Cardiac septum (tissue), 1 donor: ENCODE measurements at places on chromosomes 4 and X. TPM values are rescaled to one million over a fixed set of nuclear protein-coding genes. Genes with fewer than 3 reads are reported as not detected.

- no peak for DNase-seq
Measured at GRCh38 chr4:78799551-78800495, 23.7 kb downstream of the BMP2K start.

DNA sequence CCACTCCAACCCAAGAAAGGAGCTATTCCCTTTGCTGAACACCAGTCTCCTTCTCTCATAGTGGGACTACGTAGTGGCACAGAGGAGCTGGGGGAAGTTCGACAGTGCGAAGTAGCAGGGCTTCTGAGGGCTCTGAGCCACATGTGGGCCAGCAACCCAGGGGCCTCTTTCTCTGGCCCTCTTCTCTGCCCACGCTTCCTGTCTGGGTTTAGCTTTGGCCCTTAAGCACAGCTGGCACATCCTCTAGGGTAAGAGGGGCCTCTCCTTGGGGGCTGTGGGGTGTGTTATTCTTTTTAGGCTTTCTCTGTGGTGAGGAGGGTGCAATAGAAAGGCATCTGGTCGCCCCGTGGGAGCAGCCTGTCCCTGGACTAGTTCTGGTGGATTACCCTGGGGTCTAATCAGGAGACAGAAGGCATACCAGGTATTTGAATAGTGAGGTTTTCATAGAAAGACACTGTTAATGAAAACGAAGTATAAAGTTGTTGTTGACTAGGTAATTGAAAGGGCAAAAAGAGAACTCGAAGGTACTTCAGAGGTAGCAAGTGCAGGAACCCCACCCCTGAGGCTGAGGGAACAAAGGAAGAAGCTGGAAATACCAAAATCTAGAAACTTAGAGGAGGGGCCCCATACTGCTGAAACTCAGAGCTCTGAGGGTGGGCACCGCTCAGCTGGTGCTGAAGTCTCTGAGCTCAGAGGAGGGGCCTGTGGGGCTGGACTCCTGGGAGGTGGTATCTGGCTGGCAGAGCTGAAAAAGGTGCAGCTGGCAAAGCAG is 151.9 kb upstream of the RPS6KA3 start:
- DNase-seq: no peak

The GAGE12J gene
- total RNA-seq: not detected

The CFAP99 gene
- not detected for total RNA-seq

The MAGEA8 gene
- total RNA-seq: not detected

- DNase-seq: no peak
Measured at GRCh38 chr4:173185847-173186510, 17.4 kb downstream of the GALNT7 start.

The ERAS gene
- not detected for total RNA-seq
